ENCODE measurements at places on chromosomes 2 and 18.

DNA sequence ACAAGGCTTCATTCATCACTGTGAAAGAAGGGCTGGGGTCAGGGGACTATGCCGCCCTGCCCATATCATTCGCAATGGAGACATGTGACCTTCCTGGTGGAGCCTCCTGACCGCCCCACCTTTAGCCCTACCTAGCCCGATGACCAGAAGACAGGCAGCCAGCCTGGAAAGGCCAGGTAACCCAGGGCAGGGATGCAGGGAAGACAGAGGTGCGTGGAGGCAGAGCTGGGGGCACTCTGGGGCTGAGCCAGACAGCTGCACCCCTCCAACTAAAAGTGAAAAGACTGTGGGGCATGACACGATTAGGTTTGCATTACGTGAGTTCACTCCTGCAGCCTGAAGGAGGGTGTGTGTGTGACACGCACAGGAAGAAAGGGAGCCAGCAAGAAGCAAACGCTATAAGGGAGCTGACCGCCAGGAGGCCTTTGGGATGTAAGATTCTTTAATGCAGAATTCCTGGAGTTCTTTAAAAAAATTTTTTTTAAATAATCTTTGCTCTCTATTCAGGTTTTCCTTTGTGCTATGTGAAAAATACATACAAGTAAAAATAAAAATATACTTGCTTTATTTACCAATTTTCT is 3.7 kb upstream of the HES6 start:
- DNase-seq: no peak

DNA sequence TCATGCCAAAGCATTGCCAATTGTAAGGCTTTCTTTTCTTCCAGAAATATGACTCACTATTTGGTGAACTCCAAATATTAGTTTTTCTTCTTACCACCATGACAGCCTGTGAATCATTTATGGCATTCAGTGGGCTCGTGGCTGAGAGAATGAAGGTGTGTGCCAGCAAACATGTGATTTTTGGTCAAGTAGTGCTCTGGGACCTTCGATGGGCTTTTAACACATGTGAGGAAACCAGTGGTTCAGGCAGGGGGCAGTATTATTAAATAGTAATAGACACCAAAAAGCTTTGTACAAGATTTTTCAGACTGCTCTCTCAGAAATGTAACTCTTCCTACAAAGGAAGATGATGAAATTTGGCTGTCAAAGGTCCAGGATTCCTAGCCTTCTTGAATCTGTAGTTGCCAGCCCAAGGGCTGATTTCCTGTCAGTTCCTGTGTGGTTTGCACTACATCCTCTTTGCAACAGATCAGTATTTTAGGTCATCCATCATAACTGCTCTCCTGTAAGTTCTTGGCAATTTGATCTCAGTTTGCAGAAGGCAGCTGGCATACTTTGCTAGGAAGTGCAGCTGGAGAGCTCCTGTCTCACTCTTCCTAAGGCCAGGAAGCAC is 64.3 kb downstream of the BABAM2 start:
- DNase-seq: no peak

- no peak for DNase-seq
Measured at GRCh38 chr2:186693446-186693832, 421 bp upstream of the FAM171B start.

DNA sequence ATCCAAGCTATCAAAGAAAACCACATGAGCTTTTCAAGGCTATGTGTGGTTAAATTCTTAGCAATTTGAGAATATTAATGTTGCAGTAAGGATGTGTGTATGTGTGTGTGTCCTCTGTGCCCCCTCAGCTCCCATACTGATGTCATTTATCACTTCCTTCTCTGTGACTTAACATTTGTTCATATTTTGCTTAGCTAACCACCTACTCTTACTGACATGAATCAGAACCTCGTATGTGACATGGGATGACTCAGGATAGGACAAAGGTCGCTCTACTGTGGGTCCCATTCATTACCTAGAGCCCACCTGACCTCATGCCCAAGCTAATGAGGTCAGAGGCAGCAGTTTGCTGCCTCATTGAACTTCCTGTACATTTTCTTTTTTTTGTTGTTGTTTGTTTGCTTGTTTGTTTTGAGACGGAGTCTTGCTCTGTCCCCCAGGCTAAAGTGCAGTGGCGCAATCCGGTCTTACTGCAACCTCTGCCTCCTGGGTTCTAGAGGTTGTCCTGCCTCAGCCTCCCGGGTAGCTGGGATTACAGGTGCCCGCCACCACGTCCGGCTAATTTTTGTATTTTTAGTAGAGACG is 36.3 kb downstream of the MOGAT1 start:
- no peak for DNase-seq

DNA sequence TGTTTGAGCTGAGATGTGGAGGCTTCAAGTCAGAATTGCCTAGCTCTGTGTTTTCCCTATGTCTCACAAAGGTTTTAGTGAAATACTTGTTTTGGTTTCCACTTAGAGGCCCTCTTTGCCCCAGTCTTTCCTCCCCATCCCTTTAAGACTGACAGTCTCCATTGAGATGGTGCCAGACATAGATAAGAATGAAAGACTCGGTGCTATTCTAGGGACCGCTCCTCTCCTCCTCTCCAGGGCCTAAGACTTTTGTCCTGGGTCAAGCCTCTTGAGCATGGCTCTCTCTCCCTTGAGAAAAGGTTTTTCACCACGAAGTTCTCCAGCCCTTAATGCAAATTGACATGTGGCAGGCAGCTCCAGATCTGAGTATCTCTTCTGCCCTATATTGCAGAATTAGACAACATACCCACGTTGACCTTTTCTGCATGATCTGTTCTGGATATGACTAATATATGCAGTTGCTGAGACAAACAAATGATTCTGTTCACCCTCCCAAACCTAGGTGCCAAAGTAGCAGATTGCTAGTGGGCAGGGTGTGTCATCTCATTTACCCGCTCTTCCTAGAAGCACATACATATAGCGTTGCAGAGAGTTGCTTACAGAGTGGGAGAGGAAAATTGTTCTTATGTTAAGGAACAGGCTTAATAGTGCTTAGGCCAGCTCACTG is 47.5 kb upstream of the ACSL3 start:
- DNase-seq: no peak

DNA sequence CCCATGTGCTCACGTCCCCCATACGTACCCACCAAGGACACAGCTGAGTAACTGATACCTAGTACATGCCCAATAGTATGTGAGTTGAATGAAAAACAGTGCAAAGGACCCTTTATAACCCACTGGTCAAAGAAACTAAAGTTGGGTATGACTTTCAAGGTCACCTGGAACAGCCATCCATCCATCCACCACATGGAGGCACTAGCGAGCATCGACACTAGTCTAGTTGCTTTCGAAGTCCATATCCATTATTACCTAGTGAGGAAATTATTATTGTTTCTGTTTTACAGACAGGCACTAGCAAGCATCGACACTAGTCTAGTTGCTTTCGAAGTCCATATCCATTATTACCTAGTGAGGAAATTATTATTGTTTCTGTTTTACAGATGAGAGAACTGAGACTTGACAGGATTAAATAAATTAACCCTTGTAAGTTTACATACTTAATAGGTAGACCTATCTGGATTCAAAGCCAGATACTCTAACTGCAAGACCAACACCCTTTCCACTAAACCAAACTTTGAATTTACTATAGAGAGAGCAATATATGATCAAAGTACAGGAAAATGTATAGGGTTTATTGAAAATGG is 233.7 kb downstream of the METTL4 start:
- DNase-seq: no peak

GRCh38 chr18:47975701-47976100 is 45.2 kb upstream of the SMAD2 start:
- no peak for DNase-seq

GRCh38 chr2:118954297-118955060 is 12.5 kb downstream of the MARCO start:
- no peak for DNase-seq

DNA sequence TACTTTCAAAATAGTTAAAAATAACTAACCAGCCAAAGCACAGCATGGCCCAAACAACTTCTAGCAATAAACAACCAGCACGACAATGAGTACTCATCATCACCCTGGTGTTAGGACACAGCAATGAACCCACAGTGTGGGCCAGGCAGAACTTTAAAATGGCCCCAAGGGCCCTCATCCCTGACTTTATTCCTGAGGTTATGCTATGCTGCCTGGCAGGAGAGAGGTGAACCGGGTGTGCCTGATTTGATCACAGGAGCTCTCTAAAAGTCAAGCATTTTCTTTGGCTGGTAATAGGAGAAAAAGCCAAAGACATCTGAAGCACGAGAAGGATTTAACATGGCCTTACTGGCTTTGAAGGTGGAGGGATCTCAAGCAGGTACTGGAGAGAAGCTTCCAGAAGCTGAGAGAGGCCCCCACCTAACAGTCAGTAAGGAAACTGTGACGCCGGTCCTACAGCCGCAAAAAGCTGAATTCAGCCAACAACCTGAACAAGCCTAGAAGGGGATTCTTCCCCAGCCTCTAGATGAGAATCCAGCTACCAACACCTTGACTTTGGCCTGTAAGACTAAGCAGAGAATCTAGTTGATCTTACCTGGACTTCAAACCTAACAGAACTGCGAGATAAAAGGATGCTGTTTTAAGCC is 115.4 kb downstream of the DDX1 start:
- DNase-seq: no peak

GRCh38 chr2:134973241-134974138 is 54.9 kb downstream of the CCNT2 start:
- no peak for DNase-seq

DNA sequence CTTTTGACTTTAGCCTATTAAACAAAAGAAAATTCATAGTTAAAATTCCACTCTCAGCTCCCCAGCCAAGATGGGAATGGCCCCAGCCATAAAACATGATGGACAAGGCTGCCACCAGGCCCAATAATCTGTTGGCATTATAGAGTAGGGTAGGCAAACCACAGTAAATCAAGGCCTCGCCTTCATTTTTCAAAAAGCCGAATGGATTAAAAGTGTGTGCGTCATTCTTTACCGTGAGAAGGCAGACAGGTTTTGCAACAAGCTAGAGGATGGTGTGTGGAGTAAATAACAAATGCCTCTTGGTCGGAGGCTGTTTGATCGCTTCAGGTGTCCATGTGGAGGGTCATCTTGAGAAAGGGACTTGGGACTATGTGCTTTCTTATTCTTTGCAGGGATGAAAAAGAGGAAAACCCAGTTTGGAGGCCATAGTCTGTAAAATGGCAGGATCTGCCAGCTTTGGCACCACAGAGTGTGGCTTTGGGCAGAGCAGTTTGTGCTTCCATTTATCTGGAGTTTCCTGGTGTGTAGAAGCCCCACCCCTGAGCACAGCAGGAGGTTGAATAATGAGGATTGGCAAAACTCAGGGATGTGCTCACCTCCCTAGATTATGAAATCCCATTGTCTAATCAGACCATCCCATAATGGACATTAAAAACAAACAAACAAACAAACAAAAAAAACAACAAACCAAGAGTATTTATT is 57.1 kb upstream of the ITGB6 start:
- DNase-seq: no peak

- DNase-seq: no peak
Measured at GRCh38 chr18:40866968-40867367, 1088.1 kb upstream of the PIK3C3 start.

DNA sequence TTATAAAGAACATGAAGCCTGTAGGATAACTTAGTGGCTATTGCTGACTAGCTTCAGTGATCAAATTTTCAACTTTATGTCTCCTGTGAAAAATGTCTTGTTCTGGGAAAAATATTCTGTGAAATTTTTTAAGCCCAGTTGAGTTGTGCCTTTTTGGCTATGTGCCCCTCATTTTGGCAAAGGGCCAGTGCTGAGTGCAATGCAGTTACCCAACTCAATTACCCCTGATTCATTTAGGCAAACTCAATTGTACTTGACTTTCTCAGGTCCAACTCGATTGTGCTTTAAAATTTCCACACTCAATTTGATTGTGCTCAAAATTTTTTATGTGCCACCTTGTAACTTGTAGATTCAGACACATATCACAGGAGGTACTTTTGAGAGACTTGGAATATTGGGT is 548.8 kb upstream of the NRP2 start:
- no peak for DNase-seq

GRCh38 chr2:190627448-190628412 is 21.2 kb upstream of the NAB1 start:
- no peak for DNase-seq

DNA sequence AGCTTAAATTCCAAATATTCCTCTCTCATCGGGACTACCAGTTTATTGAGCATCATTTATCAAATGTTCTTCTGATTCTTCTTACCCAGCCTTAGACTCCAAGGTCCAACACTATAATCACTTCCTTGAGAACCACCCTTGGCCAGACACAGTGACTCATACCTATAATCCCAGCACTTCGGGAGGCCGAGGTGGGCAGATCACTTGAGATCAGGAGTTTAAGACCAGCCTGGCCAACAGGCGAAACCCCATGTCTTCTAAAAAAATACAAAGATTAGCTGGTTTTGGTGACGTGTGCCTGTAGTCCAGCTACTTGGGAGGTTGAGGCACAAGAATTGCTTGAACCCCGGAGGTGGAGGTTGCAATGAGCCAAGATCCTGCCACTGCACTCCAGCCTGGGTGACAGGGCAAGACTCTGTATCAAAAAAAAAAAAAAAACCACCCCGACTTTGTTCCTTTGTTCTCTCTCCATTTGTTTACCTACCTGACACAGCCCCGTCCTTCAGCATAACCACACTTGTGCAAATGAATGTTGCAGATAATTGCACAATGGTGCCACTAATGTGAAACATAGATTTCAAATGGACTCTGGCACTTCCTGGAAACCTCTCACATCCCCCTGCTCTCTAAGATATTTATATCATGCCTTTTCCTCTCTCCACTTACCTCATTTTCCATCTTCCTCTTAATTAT is 38.9 kb upstream of the LPIN2 start:
- no peak for DNase-seq

GRCh38 chr2:204576362-204576979 is 31.2 kb downstream of the PARD3B start:
- DNase-seq: no peak

- DNase-seq: no peak
Measured at GRCh38 chr2:48461721-48462120, 68.2 kb upstream of the STON1 start.

DNA sequence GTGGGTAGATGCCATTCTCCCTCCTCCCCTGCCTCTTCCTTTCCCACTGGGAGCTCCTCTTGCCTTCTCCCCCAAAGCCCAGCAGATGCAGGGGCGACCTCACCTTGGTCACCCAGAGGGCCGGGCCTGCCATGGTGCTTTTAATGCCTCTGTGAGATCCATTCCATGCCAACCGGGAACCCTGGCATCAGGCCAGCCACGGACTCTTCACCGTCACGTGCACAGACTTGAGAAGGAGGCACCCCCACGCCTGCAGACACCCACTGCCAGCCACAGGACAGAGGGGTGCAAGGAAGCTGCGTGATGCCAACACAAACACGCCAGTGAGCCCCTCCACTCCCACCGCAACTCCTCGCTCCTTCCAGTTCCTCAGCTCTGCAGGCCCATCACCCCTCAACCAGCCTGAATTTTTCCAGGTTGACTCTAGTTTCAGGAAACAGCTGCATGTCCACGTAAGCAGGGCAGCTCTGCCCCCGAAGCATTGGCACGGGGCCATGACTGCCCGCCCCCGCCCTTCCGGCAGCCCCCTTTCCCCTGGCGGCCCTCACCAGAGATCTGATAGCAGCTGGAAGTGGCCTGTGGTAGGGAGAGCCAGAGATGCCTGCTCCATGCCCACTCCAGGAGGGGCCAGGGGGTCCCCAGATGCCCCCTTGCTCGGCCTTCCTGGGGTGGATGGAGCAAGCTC is 50.8 kb downstream of the DNMT3A start:
- no peak for DNase-seq

Measured in stimulated activated CD8-positive, alpha-beta memory T cell treated with anti-CD3 and anti-CD28 coated beads, Interleukin-7, amount 100 ng/mL, for 1 hour (primary cell).